SHP77 (cell line): ENCODE measurements at places on chromosomes 1 and 21.

DNA sequence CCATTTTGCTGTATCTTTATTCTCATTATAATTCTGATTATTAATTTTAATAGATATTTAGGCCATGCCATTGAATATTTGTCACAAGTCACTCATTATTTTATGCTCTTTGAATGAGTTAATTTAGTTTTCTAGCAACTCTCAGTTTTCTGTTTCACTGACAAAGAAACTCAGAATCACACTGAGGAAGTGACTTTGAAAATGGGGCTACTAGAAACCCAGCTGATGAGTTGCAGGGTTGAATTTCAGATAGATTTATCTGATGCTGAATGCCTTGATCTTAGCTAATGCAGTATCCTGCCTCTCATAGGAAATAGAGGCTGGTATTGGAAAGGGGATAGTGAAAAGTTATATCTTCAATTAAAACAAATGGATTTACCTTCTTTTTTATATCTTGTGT, 67.4 kb upstream of the PLA2G4A start:
- no peak for DNase-seq

- DNase-seq, result no peak
Measured at GRCh38 chr21:25281134-25281533, 326.1 kb downstream of the MRPL39 start.

DNA sequence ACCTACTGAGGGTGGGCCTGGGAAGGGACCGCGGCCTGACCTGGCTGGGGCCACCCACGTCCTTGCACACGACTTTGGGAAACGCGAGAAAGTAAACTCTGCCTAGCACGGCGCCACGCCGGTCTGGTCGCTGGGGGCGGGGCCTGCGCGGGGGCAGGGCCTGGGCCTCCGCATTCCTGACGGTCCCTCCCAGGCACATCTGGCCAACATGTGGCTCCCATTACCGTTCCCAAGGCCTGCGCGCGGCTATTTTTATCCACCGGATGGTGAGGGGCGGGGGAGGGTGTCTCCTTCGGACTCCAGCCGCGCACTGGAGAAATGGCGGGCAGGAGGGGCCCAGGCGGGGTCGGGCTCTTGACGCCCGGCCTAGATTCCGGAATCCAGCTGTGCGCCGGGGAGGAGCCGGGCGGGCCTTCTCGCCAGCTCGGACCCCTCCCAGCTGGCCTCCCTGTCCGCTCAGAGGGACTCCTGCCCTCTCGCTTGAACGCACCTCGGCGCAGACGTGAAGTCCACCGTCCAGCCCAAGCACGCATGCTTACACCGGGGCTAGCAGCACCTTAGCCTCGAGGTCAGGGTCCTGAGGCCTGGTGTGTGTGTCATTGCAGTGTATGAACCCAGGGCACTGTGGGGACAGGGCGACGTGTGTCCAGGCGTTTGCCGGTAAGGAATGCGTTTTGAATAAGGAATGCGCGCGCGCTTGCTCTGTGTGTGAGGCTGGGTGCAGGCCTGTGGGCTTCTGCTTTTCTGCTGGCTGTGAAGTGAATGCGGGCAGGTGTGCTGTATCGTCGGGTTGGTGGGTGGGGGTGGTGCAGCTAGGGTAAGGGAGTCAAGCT, 2.1 kb downstream of the EVA1B start:
- DNase-seq, result no peak

DNA sequence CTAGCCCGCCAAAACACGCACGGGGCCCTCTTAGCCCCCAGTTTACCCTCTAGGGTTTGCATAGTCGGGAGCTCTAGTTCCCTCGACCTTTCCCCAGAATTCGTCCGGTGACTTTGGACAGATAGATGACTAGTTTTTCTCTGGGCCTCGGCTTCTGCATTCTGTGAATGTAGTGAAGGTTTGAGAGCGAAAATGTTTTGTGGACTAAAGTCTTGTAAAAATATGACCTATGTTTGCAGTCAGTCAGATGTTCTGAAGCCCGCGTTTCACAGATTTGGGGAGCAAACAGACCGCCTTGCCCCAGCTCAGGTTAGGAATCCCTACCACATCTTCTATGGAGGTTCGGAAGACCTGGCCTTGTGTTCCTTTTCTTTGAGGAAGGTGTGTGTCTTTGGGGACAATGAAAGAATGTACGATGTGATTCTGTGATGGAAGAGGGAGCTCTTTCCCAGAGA, 401 bp downstream of the UQCRH start:
- no peak for DNase-seq

DNA sequence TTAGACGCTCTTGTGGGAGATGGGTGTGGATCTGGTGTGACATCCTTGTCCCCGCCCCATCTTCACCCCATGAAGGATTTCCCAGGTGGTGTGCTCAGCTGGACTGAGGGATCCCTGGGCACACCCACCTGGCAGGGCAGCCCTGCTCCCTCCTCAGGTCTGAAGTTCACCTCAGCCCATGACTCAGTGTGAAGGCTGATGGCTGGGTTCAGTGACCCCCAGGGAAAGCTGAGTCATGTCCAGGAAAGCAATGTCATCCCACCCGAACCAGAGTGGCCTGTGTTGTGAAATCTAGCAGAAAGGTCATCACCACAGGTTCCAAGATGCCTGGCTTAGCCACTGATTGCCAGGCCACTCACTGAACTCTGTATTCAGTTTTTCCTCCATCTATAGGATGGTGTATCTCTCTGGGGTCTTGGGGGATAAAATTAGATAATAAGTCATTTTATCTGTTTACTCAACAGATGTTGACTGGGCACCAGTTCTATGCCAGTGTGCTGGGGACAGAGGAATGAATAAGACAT, 97.7 kb upstream of the JUN start:
- no peak for DNase-seq

DNA sequence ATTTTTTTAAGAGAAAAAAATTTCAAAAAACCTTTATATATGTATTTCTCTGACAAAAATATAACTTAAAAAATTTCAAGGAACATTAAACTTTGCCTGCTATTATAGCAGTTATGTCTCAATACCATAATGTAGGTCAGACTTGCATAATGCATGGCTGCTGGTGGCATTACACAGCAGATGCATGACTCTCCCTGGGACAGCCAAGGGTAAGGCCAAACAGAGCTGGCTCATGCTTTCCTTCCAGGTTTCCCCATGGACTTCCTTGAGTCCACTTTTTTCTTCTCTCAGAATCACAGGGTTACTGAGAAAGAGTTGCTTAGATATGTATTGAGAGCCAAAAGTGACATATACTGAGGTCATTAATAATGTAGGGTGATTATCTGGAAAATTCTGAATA, 43.7 kb downstream of the RHOU start:
- no peak for DNase-seq

GRCh38 chr1:63238721-63239120, 83.6 kb upstream of the FOXD3 start:
- DNase-seq, result no peak

- peak; percentile 37 for DNase-seq
Measured at GRCh38 chr21:37565530-37566223, 199.1 kb downstream of the DYRK1A start.

DNA sequence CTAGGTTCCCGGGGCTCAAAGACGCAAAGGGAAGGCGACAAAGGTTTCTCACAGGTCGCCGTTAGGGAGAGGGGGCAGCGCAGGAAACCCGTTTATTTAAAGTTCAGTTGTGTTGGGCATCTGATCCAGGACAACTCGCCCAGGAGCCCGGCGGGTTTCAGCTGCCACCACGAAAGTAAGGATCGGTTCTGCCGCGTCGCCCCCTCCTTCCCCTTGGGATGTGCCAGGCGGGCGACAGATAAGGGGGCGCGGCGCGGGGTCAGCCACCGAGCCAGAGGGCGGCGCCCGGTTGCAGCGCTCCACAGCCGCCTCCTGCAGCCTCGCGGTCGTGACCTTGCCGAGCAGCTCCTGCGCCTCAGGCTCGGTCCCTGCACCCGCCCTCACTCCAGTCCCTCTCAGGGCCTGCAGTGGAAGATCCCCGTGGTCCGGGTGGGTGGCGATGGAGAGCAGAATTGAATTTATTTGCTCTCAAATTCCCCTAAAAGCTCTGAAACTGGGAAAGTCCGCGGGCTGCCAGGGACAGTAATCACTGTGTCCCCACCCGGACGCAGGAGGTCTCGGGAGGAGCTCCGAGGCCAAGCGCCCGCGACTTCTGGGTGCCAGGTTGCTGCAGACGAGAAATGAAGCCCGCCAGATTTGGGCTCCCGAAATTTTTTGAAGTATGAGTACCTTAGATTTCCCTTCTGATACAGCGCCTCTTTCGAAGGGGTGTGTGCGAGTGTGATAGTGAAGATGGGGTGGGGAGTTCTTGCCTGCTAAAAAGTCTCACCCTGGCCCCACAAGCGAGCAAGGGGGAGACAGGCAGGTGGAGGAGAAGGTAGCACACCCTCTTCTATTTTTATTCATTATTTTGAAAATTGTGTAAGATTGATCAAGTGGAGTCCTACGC, 28.4 kb upstream of the NFIA start:
- DNase-seq, result no peak

GRCh38 chr1:232149287-232150201, 480.4 kb downstream of the SIPA1L2 start:
- DNase-seq, result no peak
